Stimulated activated CD4-positive, alpha-beta T cell treated with anti-CD3 and anti-CD28 coated beads, Interleukin-15, amount 100 ng/mL, for 1 hour (primary cell): ENCODE measurements at places on chromosomes 16 and 17.

DNA sequence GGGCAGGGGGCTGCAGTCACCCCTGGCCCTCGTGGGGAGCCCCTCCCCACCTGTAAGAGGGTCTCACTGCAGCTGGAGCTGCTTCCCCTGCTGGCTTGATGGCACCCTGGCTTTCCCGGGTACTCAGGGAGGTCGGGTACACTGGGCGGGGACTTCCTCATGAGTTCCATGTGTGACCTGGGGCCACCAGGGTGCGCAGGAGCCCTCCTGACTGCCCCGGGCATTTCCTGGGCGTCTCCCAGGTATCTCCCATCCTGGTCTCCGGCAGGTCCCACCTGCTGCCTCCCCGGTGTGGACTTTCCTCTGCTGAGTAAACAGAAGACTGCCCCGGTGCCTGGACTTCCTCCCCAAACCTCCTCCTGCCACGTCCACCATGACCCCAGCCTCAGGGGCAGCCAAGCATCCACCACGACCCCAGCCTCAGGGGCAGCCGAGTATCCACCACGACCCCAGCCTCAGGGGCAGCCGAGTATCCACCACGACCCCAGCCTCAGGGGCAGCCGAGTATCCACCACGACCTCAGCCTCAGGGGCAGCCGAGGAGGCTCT, 40.9 kb downstream of the CBFA2T3 start:
- DNase-seq: no peak

DNA sequence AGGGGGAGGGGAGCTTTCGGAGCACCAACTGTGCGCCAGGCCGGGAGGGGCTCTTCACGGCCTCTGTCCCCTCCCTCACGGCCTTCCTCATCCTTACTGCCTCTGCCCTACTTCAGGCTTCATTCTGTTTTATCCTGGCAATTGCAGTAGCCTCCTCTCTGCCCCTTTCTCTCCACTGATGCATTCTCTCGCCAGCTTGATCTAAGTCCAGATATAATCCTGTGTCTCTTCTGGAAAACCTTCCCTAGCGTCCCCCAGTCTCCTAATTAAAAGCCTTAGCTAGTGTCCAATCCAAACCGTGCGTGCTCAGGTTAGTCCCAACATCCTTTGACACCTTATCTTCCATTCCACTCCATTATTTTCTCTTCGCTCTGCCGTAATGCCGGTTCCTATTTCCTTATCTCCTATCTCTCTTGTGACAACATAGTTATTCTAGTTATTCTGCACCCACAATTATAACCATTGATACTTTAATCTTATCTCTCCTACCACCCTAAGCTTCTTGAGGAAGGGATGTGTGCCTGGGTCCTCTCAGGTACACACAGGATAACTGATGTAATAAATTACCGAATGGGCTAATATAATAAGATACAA, 869 bp downstream of the ZNF48 start:
- DNase-seq: no peak

- no peak for DNase-seq
These were observed 24.9 kb downstream of the VPS53 start for GRCh38 chr17:689556-690275.

- DNase-seq: no peak
These were observed 360.4 kb upstream of the ZFHX3 start for GRCh38 chr16:73408311-73408710.

DNA sequence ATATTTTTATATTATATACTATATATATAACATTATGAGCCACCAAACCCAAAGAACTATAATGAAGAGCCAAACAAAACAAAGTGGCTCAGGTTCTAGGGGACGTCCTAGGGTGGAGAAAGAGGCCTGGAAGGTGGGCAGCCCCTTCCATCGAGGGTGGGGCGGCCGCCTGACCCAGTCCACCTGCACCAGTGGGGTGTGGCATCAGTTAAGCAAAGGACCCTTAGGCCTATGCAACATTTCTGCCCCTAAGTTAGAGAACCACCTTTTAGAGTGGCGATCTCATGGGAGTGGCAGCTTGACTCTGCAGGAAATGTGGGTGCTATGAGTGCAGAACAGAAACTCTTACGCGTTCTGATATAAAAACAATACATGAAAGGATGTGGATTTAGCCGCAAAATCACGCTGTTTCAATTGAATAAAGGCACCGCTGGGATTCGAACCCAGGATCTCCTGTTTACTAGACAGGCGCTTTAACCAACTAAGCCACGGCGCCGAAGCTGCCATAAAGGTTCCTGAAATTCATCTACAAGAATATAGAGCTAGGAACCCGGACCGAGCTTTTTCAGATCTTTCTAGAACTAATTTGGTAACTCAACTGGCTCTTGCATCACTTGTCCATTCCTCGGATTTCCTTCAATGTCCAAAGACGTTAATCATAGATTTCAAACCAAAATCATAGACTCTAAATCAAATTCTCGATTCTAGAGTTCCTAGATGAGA, 15.6 kb upstream of the AURKB start:
- peak; percentile 37 for DNase-seq

DNA sequence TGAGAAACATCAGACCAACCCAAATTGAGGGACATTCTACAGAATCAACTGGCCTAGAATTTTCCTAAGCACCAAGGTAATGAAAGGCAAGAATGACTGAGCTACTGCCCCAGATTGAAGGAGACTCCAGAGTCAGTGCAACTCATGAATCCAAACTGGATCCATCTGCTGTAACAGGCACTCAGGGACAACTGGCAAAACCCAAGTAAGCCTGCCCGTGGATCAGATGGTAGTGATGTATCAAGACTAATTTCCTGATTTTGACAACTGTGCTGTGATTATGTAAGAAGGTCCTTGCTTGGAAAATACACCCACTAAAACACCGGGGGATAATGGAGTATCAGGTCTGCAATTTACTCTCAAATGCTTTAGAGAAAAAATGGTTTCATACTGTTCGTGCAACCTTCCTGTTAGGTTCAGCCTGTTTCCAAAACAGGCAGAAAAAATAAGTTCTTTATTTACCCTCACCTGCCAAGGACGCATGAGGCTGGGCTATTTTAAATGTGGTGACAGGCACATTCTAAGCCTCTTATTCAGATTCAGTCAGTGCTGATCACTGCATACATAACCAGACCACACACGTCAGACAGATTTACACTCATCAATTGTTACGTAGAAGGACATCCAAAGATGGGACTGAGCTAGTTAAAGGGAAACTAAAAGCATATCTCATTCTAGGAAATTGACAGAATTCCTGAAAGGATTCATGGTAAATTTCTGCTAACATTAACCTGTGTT, 7.0 kb downstream of the MBTPS1 start:
- no peak for DNase-seq

GRCh38 chr17:21177854-21178600, 35.9 kb downstream of the TMEM11 start:
- DNase-seq: no peak

- no peak for DNase-seq
These were observed 94.8 kb downstream of the NPIPB11 start for GRCh38 chr16:29311461-29312344.

DNA sequence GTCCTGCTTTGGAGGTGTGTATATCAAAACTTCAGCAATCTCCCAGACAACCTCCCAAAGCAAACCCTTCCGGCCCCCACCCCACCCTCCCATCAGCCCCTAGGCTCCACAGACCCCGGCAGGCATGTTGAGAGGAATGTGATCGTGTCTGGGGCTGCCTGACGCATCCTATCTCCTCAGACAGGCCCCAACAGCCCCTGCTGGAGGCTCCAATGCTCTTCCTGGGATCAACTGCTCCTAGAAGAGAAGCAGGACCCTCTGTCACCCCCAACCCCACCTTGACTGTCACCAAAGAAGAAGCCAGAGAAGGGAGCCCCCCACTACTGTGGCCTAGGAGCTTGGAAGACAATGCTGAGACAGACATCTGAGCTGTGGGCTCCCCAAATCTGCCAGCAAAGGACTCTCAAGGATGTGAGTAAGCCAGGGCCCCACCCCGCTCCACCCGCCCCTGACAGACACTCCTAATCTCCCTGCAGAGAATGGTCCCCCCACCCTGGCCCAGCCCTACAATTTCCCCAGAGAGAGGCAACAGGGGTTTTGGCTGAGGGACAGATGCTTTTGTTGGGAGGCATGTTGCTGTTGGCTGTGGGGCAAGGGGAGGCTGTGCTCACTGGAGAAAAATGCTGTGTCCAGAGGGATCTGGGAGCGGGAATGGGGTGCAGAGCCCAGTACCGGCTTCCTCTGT, 1.6 kb upstream of the KRT14 start:
- DNase-seq: no peak

GRCh38 chr16:79045191-79045590, 555.3 kb downstream of the MAF start:
- no peak for DNase-seq

GRCh38 chr17:37604556-37604955, 4.7 kb downstream of the SYNRG start:
- DNase-seq: no peak

DNA sequence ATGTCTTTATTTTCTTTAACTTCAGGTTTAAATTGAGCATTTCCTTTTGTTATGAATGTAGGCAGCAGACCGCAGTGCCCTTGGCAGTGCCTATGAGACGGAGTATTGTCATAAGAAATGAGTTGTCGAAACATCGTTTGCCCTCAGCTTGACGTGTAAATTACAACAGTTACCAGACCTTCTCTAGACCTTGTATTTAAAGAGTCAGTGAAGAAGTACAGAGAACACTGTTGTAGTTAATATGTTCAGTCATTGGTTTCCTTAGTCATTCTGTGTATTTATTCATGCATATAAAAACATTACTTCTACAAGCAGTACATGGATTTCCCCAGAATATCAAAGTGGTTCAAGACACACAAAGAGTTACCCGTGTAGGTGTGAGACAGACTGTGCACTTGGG, 19.0 kb downstream of the IRF8 start:
- DNase-seq: no peak

DNA sequence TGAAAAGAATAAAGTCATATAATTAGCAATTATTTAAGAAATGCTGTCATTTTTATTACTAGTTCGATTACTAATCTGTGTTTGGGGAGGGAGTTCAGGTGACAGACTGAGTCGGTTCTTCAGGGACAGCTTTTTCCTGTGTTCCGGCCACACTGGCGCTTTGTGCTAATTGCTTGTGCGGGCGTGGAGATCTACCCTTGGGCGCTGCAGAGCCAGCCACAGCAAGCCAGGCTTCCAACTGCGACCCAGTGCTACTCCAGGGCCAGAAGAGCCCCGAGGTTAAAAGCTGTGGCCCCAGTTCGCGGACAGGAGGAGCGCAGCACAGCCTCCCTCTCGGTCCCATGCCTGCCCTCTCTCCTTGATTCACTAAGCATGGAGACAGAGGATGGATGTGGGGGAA, 6.5 kb upstream of the OR2C1 start:
- DNase-seq: no peak

DNA sequence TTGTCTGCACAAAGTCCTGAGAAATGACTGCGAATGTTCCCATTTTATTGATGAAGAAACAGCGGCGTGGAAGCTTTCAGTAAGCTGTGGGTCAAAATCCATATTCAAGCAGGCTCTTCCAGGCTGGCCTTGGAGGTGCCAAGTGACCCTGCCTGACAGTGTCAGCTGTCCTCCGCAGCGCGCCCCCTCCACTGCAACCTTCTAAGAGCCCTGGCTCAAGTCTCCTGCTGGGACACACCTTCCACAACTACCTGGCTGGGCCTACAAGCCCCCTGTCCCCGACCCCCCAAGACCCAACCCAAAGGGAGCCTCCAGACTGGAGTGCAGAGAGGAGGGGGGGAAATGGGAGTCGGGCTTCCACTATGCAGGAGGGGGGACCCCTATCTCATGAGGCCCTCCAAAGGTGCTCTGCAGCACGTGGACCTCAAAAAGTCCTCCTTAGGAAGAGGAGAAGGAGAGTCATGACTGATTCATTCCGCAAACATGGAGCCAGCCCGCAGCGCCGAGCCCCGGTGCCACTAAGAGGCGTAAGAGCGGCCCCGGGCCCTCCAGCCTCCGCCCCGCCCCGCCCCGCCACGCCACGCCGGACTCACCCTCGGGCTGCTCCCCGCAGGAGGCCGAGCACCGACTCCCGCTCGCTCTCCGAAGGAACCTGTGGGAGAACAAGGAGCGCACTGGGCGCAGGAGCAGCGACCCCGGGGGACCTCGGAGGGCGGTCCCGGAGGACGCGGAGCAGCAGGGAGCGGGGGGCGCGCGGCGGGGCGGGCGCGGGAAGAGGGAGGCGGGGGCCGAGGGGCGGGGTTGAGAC, 574 bp downstream of the MPP3 start:
- no peak for DNase-seq

GRCh38 chr16:63216696-63217423, 1180.6 kb upstream of the CDH8 start:
- DNase-seq: no peak

DNA sequence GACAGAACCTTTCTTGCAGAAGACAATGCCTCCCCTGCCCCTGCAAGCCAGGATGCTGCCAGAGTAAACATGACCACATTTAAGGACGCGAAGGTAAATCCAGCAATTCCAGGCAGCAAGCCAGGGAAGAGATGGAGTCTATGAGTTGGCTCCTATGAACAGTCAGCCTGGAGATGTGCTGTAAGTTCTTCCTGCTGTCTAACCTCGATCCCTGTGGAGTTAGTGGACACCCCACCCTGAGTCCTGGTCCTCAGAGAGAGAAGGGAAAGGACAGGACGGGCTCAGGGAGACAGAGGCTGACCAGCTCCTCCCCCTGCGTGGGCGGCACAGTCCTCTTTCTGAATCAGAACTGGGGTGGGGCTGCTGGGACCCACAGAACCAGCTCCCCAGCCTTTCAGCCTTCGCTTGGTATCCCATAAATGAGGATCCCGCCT, 24.9 kb downstream of the CDC42EP4 start:
- no peak for DNase-seq

DNA sequence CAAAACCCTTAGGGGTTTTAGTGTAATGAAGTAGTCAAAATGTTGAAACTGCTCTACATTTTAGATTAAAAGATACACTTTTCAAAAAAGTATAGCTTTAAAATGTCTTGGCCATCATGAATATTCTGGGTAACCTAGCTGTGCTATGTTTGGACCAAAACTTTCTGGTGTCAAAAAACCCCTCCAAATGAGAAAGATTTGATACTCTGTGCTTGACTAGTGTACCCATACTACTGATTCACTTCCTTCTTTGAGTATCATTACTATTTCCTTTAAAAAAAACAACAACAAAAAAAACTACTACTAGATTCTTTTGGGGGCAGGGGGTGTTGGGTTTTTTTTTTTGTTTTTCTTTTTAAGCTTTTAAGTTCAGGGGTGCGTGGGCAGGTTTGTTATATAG, 37.3 kb downstream of the PTRH2 start:
- no peak for DNase-seq

GRCh38 chr17:66392783-66393437, 90.5 kb downstream of the PRKCA start:
- no peak for DNase-seq

GRCh38 chr16:57469917-57470470, 7.5 kb downstream of the POLR2C start:
- no peak for DNase-seq

DNA sequence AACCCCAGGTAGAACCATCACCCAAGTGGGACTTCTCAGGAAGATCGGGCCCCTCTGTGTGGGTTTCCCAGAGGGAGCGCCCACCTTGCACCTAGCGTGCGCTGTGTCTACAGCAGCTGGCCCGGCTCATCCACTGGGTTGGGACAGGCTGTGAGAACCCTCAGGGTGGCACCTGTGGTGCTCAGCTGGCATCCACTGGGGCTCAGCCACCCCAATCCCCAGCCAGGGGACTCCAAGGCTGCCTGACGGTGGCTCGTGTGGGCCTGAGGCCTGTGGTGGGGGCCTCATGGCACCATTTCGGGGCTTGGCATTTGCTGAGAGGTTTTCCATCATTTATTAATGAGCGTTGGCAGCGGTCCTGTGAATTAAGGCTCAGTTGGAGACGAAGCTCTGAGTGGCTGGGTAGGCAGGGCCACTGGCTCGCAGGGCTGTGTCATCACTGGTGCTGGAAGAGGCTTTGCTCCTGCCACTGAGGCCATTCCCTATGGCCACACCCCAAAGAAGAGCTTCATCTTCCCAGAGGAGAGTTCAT, 28.5 kb downstream of the CACNG4 start:
- DNase-seq: no peak

- DNase-seq: no peak
These were observed 637.0 kb upstream of the RBFOX1 start for GRCh38 chr16:6695666-6696065.
